ENCODE measurements at places on chromosomes 1 and 21.

GRCh38 chr1:82837766-82838465 lies 1037.2 kb downstream of the ADGRL2 start:
- no peak for DNase-seq

GRCh38 chr1:202579806-202580205 lies 130.4 kb downstream of the SYT2 start:
- no peak for DNase-seq

DNA sequence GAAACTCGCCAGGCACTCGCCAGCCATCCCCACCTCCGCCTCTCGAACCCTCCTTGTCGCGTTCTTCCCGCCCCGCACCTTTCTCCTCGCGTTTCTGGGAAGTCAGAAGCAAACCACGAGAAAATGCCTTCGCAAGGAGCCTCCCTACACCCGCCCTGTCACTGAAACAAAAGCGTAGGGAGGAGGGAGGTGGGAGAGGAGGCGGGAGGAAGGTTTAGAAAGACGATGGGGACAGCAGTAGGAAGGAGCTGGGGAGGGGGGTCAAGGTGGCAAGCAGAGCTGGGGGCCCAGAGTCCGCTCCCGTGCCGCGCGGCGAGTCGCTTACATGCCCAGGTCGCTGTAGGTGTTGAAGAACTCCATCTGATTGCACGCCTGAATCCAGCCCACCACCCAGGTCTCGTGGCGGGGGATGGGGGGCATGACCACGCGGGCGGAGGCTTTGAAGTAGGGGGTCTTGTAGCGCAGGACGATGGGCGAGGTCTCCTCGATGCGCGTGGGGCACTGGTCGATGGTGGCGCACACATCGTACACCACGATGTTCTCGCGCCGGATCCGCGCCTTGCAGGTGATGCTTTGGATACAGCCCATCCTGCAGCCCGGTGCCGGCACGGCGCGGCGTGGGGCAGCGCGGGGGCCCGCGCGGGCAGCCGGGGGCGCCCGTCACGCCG lies 1.0 kb downstream of the FAM78B start:
- no peak for DNase-seq

DNA sequence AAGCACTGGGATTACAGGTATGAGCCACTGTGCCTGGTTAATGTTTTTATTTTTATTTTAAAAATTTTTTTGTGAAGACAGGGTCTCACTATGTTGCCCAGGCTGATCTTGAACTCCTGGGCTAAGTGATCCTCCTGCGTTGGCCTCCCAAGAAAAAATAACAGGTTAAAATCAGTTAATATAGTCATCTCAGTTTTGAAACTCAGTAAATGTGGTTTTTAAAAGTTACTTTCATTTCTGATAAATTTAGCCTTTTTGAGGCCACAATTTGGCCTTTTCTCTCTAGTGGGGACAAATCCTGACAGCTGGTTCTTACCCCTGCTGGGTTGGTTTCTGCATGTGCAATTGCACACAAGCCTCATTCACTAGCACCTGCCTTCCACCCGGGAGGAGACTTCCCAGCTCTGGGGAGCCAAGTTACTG lies 13.3 kb downstream of the PMF1 start:
- DNase-seq, result no peak

- no peak for DNase-seq
Measured at GRCh38 chr1:30264672-30265025, 458.7 kb downstream of the MATN1 start.

DNA sequence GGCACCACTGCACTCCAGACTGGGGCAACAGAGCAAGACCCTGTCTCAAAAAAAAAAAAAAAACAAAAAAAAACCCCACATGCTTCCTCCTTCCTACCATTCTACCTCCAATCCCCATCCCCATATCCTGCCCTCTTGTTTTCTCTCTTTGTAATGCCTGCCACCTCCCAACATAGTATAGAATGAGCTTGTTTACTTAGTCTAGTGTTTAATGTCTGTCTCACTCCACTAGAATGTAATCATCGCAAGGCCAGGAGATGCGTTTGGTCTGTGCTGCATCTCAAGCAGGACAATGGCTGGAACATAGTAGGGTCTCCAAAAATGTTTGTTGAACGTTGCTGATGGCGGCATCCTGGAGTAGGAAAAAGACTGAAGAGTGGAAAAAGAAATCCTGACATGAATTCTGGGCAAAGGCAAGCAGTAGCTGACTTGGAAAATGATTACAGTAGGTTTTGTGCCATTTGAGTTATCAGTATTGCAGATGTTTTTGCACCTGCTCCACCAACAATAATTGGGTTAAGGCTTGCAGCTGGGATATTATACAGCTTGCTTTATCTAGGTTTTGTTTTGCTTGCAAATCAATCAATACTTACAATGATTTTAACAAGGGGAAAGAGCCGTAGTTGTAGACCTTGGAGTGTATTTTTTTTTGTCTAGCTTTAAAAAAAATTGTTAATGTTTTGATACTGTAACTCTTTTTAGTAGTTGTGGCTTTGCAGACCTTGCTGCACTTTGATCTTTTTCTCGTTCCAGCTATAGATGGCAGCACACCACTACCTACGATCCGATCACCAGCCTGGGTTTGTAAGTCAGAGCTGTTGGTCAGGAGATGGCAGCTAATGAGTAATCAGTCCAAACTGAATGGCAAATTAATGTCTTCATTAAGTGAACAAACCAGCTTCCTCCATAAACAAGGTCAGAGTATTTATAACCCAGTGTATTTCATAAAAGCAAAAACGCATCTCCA lies 62.4 kb downstream of the BACH1 start:
- DNase-seq, result no peak

DNA sequence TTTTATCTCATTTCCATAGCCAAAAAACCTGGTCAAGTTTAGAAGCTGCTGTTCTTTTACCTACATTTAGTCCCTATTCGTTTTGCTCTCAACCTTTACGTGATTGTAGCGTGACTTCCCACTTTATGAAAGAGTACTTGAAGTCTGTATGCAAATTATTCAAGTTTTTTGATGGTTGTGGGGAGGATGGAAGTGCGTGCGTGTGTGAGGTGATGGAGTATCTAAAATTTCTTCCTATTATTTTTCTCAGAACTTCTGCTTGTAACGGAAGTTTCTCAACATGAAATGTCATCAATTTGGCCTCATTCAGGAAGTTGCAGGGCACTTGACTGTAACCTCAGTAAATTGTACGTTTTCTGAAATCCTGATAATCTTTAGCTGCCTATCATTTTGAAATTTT lies 64.0 kb downstream of the SAMSN1 start:
- peak; percentile 1 for DNase-seq
